ENCODE measurements at places on chromosomes 2 and 18.

DNA sequence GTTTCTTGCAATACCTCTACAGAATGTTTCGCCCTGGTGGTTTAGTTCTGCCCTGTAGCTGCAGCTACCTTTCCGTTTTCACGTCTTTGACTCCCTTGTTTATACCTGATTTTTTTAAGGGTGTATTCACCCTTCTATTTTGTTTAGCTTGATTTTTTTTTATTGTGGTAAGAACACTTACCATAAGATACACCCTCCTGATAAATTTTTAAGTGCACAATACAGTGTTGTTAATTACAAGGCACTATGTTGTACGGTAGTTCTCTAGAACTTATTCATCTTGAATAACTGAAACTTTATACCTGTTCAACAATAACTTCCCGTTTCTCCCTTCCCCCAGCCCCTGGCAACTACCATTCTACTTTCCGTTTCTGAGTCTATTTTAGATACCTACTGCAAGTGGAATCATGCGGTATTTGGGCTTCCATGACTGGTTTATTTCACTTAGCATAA lies 48.9 kb upstream of the NABP1 start:
- no peak for DNase-seq

- no peak for DNase-seq
Measured at GRCh38 chr2:134988994-134989605, 58.1 kb downstream of the MAP3K19 start.

GRCh38 chr2:171083451-171083850 lies 77.2 kb downstream of the TLK1 start:
- DNase-seq: no peak

- DNase-seq: no peak
Measured at GRCh38 chr2:15738225-15738546, 146.5 kb downstream of the DDX1 start.

DNA sequence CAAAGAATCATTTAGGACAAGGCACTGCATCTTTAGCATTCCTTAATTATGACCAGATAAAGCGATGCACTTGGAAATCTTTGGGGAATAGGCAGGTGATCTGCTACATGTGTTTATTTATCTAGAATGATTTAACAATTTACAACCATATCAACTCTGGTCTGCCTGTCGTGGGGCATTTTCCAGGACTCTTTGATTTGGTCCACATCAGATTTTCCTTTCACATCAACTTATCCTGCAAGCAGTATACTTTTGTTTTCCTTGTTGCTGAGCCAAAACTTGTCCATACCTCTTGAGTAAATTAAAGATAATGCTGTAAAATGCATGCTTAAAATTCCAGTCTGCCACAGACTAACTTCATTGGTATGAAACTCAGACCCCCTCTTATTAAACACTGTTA lies 312.4 kb upstream of the TCF4 start:
- DNase-seq: no peak

Measured in NCI-H187 treated with DMSO at 0.1 percent for 48 hours (cell line).